Left forelimb (tissue), 1 donor: ENCODE measurements at places on chromosomes 1 and 21.

DNA sequence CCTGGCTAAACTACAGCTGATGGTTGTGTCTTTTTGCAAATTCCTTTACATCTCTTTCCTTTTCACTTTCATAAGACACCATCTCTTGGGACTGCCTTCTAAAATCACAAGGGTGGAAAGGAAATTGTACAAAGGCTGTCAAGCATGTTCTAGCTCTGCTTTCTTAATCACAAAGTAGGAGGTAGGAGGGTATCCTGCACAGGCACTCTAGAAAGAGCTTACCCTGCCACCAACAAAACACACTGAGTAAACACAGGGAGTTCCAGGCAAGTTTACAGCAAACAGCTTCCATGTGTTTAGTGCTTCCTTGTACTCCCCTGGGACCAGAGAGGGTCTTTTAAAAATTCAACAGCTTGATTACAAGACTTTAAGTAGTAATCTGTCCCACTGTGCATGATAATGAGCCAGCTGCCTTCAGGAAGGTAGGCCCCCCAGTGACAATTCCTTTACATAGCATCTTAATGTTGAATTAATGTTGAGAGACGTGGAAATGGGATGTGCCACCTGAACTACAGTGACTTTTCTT, 2.4 kb downstream of the PLPP3 start:
- no peak for DNase-seq

DNA sequence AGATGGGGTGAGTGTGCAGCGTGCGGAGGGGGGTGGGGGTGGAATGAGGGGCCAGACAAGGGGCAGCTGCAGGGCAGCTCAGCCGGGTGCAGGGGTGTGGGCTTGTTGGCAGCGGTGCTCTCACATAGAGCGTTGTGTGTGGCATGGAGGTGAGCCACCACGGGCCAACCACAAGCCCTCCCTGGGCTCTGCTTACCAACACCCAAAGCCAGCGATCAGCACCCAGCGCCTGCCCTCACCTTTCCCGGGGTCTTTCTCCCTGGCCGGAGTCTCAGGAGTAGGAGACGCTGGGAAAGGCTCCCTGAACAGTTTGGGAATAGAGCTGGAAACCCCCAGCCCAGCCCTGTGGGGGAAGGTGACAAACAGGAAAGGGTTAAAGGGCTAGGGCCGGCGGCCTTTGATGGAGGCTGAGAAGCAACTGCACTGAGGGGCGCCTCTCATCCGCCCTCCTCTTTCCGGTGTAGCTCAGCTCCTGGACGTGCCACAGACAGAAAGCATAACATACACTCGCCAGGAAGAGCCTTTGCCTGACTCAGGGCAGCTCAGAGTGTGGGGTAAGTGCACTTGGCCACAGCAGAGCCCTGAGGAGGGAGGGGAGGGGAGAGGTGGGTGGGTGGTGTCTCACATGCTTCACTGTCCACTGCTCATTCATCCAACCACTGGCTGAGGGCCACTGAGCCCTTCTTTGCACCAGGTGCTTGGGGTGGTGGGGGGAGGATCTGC, 577 bp downstream of the IKBKE start:
- DNase-seq: no peak

DNA sequence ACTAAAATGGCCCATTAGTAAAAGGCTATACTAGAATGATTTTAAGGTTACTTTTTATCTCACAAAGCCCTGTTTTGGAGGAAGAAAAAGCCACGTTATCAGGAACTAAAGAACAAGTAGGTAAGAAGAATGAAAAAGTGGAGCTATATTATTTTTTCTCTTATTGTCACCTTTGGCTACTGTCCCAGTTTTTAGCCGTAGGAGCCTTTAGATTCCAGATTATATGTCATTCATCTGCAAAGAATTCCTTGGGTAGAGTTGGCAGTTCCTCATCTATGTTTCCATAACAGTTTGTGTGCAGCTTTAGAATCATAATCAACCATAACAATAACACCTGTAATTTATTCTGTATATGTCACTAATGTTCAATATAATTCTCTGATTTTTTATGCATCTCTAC, 83.8 kb downstream of the TPR start:
- no peak for DNase-seq

- no peak for DNase-seq
These were observed 272.2 kb downstream of the VAV3 start for GRCh38 chr1:107692580-107693345.

GRCh38 chr1:228263636-228264035, 55.8 kb downstream of the OBSCN start:
- peak; percentile 33 for DNase-seq

DNA sequence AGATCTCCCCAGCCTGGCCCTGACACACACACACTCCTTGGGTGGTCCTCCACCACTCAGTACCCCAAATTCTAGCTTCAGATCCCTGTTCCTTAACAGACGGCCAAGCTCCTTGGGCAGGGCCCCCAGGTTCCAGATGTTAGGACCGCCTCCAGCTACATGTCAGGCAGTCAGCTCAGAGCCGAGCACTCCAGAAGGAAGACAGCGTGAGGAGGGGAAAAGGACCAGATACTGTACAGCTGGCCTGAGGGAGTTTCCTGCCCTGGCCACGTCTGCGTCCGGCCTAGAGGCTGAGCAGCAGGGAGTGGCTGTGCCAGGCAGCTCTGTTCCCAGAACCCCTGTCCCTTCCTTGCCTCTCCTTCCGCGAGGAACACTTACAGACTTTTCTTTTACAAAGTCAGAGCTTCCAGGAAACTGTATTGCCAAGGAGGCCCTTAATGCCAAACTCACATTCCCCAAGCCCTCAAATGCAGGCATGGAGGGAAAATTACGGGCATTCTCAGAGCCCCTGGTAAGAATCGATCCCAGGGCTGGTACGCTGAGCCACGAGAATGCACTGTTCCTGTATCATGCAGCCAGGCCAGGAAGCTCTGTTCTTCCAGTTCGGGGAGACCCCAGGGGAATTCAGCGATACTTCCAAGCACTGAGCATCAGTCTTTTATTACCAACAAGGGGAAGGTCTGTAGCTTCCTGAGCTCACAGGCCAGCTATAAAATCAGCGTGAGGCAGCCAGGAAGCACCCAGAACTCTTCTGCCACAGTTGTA, 45.2 kb upstream of the CNTN2 start:
- no peak for DNase-seq

GRCh38 chr1:228163007-228163753, 2.4 kb upstream of the IBA57 start:
- no peak for DNase-seq

GRCh38 chr1:233695901-233696300, 82.0 kb downstream of the KCNK1 start:
- no peak for DNase-seq

- DNase-seq: no peak
These were observed 29.2 kb downstream of the EYA3 start for GRCh38 chr1:28058971-28059878.

GRCh38 chr1:232426801-232427200, 203.1 kb downstream of the SIPA1L2 start:
- DNase-seq: no peak

DNA sequence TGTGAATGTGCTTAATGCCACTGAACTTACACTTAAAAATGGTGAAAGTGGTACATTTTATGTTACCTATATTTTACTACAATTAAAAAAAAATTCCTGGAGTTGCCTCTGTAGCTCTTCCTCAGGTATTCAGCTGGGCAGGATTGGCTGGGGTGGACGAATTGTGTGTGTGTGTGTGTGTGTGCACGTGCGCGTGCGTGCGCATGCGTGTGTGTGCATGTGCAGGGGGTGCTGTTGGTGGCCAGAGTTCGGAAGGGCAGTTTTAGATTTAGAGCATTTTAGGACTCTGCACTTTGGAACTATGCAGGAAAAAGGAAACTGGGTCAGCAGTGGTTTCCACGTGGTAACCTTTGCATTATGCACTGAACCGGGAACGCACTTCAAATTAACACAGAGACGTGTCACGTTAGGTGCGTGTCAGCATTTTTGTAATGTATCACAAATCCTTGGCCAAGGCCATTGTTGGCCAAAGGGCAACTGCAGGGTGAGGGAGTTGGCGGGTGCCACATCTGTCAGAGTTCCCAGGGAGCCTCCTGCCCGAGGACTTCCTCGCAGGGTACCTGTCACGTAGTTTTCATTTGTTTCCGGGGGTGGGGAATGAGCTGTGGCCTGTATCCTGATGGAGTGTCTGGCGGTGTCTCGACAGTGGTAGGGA, 312.8 kb downstream of the CAMTA1 start:
- no peak for DNase-seq

GRCh38 chr1:233172201-233172600, 123.3 kb downstream of the PCNX2 start:
- DNase-seq: no peak

- DNase-seq: no peak
These were observed 136.2 kb downstream of the NAV1 start for GRCh38 chr1:201675143-201675542.

GRCh38 chr1:75492011-75492410, 118.9 kb downstream of the SLC44A5 start:
- DNase-seq: no peak

GRCh38 chr21:20814090-20814489, 184.1 kb upstream of the NCAM2 start:
- no peak for DNase-seq

DNA sequence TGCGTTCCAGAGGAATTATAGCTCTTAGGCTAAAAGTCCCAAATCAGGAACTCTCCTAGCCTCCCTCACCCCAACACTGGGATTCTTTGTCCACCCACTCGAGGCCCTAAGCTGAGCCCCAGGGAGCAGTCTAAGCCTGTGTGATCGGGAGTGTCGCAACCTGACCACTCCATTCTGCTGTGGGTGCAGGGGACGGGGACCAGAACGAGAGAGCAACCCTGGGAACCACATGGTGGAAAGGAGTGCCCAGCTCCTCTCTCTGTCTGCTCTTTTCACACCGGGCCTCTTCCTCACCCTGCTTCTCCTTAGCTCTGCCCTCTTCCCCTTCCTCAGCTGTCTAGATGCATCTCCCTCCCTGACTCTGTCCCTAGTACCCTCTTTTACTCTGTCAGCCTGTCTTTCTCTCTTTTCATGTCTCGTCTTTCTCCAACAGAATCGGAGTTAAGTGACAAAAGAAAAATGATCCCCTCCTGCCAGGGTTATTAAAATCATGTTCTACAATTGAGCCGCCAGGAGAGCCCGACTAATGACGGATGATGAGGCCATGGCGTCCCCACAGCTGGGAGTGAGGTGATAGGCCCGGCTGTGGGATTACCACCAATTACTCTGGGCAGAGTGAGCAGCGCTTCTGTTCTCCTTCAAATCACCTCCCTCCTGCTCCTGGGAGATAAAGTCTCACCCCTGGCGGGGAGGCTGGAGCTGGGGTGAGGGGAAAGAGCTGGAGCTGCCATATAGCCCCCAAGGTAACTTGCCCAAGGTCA, 34.5 kb upstream of the CSF3R start:
- no peak for DNase-seq

- no peak for DNase-seq
These were observed 6.8 kb upstream of the KLF17 start for GRCh38 chr1:44111861-44112260.

DNA sequence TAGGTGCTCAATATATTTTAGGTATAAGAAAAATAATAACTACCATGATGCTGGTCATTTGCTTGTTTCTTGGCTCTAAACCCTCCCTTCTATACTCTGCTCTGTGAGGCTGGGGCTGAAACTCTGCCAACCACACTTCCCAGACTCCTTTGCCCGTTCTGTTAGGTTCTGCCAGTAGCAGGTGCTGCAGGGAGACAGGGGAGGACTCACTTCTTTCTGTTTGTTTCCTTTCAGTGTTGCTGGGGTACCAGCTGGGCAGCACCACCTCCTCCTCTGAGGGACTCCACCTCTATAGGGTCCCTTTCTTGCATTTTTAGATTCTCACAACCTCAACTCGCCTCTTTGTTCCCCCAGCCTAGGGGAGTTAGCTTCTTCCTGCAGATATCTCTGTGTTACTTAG, 17.0 kb upstream of the SH2D2A start:
- no peak for DNase-seq
